Progenitor cell of endocrine pancreas (in vitro differentiated cells): ENCODE measurements at places on chromosomes 4 and X.

GRCh38 chrX:41303013-41303412 is 30.9 kb upstream of the DDX3X start:
- no peak for DNase-seq

DNA sequence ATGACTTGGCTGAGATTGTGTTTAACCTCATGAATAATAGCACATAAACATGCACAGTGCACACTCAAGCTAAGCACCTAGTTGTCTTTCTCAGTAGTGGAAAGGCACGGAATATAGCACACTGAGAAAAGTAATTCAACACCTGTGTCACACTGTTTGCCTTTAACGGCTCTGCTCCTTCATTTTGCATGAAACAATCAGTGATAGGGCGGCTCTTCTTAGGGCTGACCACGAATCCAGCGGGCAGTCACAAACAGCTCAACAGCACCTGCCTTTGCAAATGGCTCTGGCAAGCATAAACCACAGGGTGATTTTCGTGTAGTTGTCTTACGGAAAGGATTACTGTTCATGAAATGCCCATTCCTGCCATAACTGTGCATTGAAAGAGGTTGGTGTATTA is 954.0 kb upstream of the TENM3 start:
- DNase-seq: no peak

DNA sequence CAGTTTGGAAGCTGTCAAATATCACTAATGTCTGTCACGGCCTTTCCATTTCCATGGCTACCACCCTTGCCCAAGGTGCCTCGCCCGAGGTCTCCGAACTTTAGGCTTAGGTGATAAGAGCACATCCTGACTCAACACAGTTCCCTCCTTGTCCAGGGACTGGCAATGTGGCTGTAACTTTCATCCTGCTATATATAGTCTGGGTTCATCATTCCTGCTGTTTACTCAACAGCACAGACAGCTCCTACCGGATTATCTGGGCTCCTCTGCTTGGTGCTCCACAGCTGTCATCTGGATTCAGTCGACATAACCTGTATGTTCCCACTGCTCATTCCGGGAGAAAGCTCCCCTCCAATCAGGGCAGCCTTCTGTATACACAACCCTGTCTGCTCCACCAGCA is 51.2 kb downstream of the GATB start:
- no peak for DNase-seq

DNA sequence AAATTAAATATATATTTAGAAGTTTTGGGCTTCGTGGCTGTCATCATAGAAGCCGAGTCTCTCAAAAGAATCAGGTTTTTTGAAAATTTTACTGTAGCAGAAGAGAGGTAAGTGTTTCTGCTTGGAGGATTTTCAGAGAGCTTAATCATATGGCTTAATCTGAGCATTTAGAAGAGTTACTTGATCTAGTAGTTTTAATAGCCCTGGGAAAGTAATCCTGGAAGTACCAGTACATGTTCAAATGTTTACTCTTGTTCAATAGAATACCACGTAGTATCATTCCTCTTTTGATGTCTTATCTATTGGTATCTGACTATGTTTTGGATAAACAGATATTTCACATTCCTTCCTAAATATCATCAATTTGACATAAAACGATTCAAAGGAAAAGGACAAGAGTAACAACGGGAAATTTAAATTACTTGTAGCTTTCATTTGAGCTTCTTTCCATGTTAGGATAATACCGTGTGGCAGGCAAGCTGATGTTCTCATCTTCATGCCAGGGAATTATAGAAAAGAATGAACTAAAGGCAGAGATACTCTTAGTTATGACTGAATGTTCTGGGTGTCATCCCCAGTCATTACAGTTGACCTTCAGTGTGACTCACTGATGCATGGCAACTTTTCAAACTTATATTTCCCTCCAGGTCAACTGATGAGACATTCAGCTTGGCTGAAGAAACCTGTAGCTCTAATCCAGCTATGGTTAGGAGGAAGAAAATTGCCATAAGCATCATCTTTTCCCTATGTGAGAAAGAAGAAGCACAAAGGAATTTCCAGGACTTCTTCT is 89.8 kb downstream of the FNIP2 start:
- no peak for DNase-seq

DNA sequence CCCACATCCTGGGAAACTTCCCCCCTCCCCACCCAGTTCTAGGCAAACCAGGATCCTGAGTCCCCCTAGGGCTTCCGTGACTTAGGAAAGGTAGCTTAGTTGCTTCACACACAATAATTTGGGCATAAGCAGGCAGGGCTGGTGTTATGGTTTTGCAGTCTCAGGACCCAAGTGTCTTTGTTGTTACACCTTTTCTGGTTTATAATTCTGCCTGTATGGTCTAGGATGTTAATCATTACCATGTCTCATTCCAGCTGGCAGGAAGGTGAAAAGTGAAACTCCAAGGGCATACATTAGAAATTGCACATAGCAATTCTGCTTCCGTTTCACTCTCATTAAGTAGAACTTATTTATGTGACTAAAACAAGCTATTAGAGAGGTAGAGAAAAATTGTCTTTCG is 16.8 kb downstream of the UGT8 start:
- DNase-seq: no peak

DNA sequence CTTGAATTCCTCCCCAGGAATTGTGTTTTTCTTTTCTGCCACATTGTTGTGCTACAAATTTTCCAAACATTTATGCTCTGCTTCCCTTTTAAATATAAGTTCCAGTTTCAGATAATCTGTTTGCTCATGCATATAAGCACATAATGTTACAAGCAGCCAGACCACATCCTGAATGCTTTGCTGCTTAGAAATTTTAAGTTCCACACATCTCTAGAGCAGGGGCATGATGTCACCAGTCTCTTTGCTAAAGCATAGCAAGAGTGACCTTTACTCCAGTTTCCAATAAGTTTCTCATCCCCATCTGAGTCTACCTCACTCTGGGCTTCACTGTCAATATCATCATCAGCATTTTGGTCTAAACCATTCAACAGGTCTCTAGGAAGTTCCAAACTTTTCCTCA is 932.5 kb downstream of the SH3BGRL start:
- no peak for DNase-seq

GRCh38 chr4:159269956-159270355 is 167.1 kb downstream of the RAPGEF2 start:
- no peak for DNase-seq

DNA sequence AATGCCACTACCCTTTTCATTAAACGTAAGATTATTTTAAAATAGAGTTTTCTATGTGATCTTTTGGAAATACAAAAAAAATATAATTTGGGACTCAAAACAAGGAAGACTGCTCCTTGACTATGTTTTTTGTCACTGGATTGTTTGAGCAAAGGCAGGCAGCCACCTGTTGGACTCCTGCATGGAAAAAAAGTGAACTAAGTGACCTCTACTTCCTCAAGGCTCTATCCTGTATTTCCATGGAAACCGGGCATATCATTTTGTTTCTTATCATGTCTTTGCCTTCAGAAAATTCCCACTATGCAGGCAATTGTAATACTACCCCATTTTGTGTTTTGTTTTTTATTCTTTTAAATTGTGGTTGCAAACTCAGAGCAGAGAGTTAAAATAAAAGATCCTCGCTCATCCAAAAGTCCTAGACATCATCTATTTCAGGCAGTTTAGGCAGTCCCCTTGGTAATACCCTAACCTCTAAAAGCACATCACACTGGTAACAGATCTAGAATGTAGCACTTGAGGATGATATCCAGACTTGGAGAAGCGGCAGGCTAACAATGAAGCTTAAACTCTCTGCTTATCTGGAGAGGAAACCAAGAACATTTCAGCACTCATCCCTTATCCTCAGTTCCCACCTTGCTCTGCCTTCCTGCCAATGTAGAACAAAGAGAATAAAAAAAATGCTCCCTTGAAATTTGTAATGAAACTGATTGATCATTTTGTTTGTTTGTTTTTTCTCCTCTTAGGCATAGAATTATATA is 165.7 kb downstream of the BANK1 start:
- DNase-seq: no peak

GRCh38 chr4:185640811-185641675 is 105.7 kb upstream of the PDLIM3 start:
- DNase-seq: no peak
